Ammon's horn (tissue), 1 donor: ENCODE measurements at places on chromosomes 7 and 10.

DNA sequence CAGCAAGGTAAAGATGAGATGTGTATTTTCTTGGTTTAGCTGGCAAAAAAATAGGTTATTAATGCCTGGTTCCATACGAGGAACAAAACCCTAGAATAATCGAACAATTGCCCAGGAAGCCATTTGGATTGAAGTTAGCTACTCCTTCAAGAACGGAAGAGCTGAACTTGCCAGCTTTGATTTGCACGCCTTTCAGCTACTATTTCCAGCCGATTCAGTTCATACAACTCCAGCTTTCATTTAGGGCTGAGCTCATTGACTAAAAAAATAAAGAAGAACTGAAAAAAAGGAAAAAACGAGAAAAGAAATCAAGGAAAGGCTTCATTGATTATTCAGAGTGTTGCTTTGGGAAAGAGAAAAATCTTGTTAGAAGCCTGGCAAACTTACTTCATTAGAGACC is 60.4 kb downstream of the PTN start:
- DNase-seq: peak; percentile 59

- DNase-seq: peak; percentile 51
Observed at GRCh38 chr10:81872206-81872862, 2.7 kb upstream of the NRG3 start.

DNA sequence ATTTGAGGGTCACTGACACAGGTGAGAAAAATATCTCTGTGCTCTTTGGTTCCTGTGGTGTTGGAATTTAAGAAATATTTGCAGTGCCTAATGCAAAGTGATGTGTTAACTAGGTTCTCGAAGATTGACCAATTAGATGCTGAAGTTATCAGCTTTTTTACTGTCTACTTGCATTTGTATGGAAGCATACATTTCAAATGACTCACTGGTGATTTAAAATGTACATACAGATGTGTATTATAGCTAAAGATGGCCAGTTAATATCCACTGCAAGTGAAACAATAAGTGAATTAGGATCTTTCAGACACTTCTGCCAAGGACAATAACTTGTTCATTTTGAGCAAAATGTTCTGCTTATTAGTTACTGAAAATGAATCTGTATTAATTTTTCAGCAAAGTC is 205.0 kb downstream of the FANK1 start:
- DNase-seq: no peak

DNA sequence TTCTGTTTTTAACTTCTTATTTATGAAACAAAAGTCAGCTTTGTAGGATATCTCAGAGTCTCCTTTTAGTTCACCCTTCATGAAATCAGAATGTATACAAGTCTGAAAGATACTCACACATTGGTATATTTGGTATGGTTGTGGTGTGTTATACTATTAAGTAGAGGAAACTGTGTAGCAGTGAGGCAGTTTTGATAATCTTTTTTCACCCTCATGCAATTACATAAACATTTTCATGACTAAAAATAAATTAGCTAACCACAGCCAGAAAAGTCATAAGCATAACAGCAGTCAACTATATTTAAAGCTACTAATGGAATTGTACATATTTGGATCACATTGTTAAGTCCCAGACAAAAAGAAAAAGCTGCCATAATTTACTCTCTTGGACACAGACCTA is 62.1 kb downstream of the FAM185A start:
- DNase-seq: no peak

DNA sequence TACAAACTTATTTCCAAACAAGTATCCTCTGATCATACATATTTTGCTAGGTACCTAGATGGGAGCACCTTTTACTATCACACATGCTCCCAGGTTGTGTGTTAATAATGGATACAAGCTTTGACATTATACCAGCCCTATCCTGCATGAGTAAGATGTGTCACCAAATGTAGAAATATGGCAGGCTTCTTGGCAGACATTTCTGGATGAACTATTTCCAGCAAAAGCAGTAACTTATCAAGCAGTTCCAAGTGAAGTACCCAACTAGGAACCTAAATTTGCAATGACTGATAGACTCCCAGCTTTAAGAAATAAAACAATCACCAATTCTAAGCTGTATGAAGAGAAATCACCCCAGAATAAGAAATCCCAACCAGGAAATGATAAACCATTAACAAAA is 103.7 kb upstream of the TMEM72 start:
- no peak for DNase-seq

GRCh38 chr10:27646194-27646593 is 99.4 kb downstream of the MKX start:
- no peak for DNase-seq
